ENCODE measurements at places on chromosomes 4 and X. TPM values are rescaled to one million over a fixed set of nuclear protein-coding genes. Genes with fewer than 3 reads are reported as not detected.

DNA sequence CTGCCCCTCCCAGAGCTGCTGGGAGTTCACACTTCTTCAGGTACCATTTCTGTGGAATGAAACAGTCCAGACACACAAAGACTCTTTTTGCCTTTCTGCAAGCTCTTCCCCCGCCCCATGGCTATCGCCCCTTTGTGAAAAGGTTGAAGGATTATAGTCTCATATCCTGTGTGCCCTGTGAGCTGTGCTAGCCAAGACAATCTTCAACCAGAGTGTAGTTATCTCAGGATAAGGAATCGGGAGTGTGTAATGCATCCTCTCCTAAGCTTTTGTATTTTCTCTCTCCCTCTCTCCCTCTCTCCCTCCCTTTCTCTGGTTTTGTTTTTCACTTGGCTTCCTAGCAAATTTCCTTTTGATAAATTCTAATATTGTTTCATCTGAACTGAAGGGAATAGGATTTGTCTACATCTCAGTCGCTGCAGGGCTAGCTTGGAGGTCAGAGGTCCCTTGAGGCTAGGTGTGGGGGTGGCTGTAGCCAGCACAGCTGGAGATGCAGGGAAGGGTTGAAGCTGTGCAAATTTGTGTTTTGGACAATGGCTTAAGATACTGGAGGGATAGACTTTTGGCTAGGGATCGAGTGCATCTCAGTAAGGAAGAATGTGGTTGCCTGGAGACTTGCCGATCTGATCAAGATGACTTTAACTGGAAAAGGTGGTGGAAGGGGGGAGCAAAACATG is 74.6 kb upstream of the NALF2 start:
- no peaks in the 10 kb centered on the region for H3K27me3 ChIP-seq
- no peak for DNase-seq
- H3K27ac ChIP-seq: no peak overlapping the region
- no peak overlapping the region for H3K4me3 ChIP-seq

DNA sequence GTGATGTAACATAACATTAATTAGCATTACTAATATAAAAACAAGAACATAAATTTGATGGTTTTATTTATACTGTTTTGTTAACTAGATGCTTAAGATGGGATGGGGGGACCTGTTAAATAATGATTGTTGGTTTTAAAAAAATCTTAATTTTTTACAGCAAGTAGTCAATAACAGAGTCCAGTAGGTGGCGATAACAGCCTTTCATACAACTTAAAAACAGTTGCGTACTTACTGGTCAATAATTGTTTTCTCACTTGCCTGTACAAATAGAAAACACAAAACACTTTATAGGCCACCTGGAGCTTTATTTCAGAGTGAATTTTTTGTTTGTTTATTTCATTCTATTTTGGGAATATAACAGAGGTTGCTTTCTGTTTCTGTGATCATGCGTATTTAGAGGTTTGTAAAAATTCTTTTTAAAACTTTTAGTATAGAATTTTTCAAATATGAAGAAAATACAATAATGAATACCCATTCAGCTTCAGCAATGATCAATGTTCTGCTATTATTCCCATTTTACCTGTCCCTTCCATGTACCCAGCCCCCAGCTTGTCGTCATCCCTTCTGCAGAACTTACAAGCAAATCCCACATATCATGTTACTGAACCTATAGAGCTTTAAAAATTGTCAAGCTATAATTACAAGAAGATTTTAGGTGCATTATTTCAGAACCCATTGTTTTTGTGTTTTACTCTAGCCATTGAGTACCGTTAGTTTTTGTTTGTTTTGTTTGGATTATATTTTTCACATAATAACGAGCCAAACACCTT is 97.1 kb downstream of the MRPL1 start:
- no peaks in the 10 kb centered on the region for H3K36me3 ChIP-seq
- no peak for DNase-seq
- no peaks in the 10 kb centered on the region for H3K27me3 ChIP-seq
- H3K4me1 ChIP-seq: no peaks in the 10 kb centered on the region
- no peak overlapping the region for H3K27ac ChIP-seq

- no peak overlapping the region for H3K4me3 ChIP-seq
- H3K36me3 ChIP-seq: no peaks in the 10 kb centered on the region
- DNase-seq: no peak
- H3K27me3 ChIP-seq: peaks cover 77% of the 10 kb centered on the region
Observed at GRCh38 chr4:26826721-26827120, 33.9 kb upstream of the STIM2 start.

- no peaks in the 10 kb centered on the region for H3K4me1 ChIP-seq
- no peaks in the 10 kb centered on the region for H3K36me3 ChIP-seq
- DNase-seq: no peak
- no peak overlapping the region for H3K4me3 ChIP-seq
- H3K27ac ChIP-seq: no peak overlapping the region
Observed at GRCh38 chrX:153632595-153632946, 14.4 kb upstream of the DUSP9 start.

- H3K36me3 ChIP-seq: no peaks in the 10 kb centered on the region
- H3K27ac ChIP-seq: no peak overlapping the region
- no peaks in the 10 kb centered on the region for H3K4me1 ChIP-seq
Observed at GRCh38 chr4:18691431-18692200, 670.1 kb upstream of the LCORL start.

DNA sequence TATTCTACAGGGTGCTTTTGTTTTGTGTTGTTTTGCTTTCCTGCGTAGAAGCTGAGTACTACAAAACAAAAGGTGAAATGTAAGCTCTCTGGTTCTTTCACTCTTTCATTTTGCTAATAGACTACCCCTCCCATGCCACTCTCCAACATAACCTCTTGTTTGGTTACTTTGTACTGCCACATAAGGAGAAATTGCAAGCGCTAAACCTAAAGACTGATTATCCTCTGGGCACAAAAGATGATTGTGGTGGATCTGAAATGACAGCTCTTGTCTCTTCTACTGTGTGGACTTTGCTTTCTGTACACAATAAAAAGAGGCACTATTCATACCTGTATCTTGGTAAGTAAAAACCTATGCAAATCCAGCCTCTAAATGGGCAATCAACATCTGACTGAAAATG is 5.3 kb downstream of the MBNL3 start:
- H3K4me1 ChIP-seq: peaks cover 3% of the 10 kb centered on the region
- H3K27ac ChIP-seq: no peak overlapping the region
- no peak overlapping the region for H3K4me3 ChIP-seq
- H3K36me3 ChIP-seq: no peaks in the 10 kb centered on the region

DNA sequence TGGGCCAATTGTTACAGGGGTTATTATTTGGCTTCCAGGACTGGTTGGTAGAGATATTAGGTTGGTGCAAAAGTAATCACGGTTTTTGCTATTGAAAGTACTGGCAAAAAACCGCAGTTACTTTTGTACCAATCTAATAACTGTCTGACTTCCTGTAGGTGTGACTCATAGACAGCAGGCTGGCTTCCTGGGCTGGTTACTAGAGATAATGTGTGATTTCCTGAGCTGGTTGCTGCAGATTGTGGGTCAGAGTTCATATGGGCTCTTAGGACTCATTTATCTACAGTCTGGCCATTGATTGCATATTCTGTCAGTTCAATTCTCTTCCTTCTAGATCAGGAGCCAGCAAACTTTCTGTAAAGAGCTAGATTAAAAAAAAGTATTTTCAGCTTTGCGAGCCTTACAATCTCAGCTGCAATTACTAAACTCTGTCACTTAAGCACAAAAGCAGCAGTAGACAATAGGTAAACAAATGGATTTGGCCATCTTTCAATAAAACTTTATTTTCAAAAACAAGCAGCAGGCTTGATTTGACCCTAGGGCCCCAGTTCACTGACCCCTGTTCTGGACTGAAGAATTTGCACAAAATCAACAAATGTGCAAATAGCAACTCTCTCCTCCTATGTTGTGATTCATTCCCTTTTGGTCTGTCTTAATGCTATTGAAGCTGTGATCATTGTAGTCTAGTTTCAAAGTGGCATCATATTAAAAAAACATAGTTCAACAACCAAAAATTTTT is 50.8 kb upstream of the BOD1L1 start:
- H3K36me3 ChIP-seq: no peaks in the 10 kb centered on the region
- no peak overlapping the region for H3K4me3 ChIP-seq
- DNase-seq: no peak
- no peak overlapping the region for H3K27ac ChIP-seq
- no peaks in the 10 kb centered on the region for H3K27me3 ChIP-seq

DNA sequence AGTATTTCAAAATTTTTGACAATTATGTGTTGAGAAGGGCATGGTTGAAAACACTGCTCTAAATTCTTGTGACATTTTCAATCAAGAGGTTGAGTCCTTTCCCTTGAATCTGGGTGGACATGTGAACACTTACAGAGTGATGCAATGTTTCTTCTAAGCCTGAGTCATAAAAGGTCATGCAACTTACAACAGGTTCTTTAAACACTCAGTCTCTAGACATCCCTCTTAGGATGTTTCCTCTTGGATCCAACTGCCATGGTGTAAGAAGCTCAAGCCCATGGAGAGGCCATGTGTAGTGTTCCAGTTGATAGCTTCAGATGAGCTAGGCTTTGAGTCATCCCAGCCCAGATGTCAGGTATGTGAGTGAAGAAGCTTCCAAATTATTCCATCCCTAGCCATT is 232.2 kb upstream of the MAOA start:
- H3K36me3 ChIP-seq: no peaks in the 10 kb centered on the region
- no peak overlapping the region for H3K27ac ChIP-seq
- DNase-seq: no peak
- H3K4me3 ChIP-seq: no peak overlapping the region

The ZNF630 gene
- 1.7 TPM for total RNA-seq

The KCND1 gene
- total RNA-seq: 0.57 TPM

The MAGEA6 gene
- not detected for total RNA-seq

The PHOX2B gene
- total RNA-seq: not detected

The PPP1R2C gene
- not detected for total RNA-seq

The NDST4 gene
- total RNA-seq: not detected

Data from esophagus squamous epithelium (tissue), 5 donors.